ENCODE measurements at places on chromosomes 4 and X.

DNA sequence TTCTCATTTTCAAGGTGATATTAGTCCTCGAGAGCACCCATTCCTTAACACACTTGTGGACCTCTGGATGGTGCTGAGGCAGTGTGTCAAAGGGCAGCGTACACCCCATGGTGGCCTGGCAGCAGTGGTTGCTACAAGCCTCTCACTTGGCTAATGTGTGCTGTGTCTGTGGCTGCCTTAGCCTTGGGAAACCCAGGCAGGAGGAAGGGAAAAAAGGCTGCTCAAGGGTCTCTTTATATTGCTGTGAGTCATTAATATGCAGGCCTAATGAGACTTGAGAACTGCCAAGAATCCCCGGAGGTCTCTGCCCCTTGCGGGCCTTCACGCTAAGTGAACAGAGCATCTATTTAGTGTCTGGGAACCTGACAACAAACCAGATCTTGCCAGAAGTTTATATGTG is 7.0 kb downstream of the PCDH10 start:
- no peak for DNase-seq

DNA sequence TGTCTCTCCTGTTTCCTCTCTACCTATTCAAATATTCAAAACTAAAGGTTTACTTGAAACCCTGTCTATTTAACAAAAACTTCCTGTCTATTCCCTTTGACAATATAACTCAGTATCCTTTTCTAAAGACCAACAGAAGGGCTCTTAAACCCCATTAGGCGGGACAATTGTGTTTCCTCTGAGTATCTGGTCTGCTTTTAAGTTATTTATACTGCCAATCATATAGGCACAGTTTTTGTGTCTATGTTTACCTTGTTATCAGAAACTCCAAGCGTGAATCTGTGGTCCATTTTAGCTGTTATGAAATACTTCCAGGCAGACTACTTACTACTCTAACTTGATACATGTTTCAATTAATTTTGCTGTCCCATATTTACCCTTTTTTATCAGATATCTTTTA is 350.0 kb upstream of the CTSO start:
- no peak for DNase-seq

DNA sequence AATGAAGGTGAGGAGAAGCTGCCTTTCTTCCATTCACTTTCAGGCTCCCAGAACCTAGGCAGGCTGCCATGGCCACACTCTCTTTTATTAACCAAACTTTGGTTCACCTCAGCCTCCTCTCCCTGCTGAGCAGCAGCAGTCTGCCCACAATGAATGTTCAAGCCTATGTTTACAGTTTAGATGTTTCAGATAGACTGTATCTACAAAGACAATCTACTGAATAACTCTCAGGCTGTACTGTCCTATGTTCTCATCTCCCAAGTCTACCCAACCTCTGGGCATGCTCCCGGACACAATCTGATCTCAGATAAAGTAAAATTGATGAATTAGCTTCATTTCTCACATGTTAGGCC is 59.2 kb upstream of the TMEM164 start:
- DNase-seq = no peak

DNA sequence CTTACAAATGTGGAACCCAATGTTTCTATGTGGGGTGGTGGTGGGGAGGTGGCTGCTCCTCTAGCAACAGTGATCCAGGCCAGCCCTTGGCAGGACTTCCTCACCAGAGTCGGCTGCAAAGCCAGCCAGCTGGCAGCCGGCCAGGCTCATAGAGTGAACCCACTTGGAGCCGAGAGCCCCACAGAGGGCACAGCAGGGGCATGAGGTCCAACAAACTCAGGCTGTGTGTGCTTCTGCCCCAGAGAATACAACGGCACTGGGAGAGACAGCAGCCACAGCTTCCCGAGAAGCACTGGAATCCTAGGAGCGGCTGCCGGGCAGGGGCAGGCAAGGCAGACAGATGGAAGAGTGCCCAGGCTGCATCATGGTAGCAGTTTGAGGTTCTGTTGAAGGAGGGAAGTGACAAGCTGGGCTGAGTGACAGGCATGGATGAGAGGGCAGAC is 23.5 kb upstream of the SOWAHD start:
- DNase-seq = no peak

DNA sequence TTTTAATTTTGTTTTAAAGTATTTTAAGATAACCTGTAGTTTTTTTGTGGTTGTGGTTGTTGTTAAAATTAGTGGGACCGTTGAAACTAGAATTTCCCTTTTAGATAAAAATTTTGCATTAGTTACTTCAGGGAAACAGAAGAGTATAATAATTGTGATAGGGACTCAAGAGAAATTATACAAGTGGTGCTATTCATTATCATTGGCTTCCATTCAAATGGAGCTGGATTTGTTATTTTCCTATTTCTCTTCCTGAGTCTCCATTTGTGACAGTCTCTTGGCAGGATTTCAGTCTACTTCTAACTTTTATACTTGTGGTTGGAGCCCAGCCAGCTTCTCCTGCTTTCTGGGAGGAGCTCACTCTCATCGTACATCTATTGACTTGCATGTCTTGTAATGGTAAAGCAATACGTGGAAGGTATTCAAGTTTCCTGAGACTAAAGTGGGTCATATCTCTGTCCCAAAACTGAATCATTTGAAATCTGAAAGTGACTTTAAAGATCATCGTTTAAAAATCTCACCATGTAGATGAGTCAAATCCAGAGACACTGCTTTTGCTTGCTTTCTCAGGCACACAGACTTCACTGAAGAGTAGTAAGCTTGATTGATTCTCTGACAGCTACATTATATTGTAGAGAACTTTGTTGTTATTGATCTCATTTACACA is 155.8 kb downstream of the RPA4 start:
- DNase-seq = peak; percentile 73

- DNase-seq = no peak
Observed at GRCh38 chr4:66852843-66853242, 692.5 kb downstream of the CENPC start.

GRCh38 chr4:94378047-94378446 is 35.4 kb upstream of the HPGDS start:
- DNase-seq = peak; percentile 30

- peak; percentile 3 for DNase-seq
Observed at GRCh38 chr4:77990904-77991358, 66.2 kb upstream of the FRAS1 start.

DNA sequence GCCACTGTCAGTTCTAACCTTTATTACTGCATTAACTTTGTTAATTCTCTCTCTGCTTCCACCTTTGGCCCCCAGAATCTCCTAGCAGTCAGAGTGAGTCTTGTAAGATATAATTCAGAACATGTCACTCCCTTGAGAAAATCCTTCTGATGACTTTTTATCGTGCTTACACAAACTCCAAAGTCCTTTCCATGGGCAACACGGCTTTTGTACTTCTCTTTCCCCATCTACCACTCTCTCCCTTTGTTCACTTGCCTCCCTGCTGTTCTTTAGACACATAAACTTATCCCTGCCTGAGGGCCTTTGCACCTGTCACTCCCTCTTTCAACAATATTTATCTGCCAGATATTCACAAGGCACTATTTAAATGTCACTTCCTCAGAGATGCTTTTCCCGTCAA is 64.8 kb downstream of the MAOB start:
- DNase-seq = no peak

DNA sequence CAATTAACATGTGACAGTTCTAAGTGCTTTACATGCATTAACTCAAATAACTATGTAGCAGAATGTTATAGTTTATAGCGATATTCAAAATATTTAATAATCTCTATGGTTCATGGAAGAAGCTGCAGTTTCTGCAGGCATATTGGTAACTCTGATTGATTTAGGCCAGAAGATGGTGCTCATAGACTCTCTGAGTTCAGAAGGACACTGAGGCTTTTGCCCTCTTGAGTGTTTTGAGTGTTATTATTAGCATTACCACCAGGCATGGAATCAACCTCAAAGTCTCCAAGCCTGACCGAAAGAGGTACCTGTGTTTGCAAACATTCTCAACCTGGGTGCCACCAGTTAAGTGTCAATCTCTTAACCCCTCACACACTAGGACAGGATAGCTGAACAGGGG is 792.3 kb upstream of the PCDH7 start:
- DNase-seq = no peak

- DNase-seq = peak; percentile 37
Observed at GRCh38 chr4:135382280-135382959, 1180.8 kb upstream of the PABPC4L start.

- no peak for DNase-seq
Observed at GRCh38 chr4:121050300-121050699, 22.0 kb downstream of the NDNF start.

GRCh38 chr4:1619151-1619672 is 64.9 kb downstream of the FAM53A start:
- DNase-seq = no peak

DNA sequence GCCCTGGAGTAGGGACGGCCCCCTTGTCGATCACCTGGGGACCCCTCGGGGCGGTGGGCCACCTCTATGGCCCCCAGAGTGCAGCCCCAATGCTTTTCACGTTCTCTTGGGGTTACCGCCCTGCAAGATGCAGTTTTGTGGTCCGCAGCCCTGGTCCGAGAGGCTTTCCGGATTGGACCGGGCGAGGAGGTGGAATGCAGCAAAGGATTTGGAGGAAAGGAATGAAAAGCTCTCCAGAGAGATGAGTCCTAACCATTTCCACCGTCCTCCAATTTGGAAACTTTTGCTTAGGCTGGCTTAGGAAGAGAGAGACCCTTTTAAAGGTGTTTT is 601 bp downstream of the SLC25A43 start:
- DNase-seq = peak; percentile 41

GRCh38 chr4:70594196-70594595 is 2.1 kb downstream of the AMBN start:
- no peak for DNase-seq

DNA sequence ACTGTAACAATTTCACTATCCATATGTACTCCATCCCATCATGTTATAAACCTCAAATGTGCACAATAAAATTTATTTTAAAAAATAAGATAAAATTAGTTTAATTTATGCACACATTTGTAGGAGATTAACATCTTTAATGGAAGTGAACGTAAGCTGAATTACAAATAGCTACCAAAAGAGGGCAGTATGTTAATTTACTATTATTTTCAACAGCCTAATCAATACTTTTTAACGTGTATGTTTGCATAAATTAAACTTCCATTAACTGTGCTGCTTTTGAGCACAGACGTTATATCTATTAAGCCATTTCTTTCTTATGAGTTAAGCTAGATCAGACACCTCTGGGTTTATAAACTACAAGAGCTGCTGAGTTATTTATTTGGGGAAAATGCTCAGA is 56.5 kb upstream of the PHKA2 start:
- no peak for DNase-seq

- peak; percentile 21 for DNase-seq
Observed at GRCh38 chr4:9924750-9925149, 96.5 kb downstream of the SLC2A9 start.

DNA sequence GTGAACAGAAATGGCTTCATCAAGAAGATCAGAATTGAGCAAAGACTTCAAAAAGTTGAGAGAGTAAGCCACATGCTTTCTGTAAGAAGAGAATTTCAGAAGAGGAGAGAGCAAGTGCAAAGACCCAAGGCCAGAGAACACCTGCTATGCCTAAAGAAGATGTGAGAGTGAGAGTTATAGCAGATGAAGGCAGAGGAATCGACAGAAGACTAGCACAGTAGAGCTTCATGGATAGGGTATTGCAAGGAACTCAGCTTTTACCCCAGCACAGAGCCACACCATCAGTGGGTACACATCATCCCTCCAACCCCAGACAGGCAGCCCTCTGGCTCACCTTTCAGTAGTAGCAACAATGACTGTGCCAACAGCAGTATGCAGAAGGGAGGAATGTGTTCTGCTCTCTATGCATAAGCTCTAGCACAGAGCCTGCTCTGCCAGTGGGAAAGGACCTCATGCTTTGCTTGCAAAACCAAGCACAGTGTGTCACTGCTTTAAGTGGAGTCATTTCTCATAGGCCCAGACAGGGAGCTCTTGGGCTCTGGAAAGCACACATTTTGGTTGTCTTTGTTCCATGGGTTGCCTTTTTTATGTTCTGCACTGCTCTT is 318.6 kb downstream of the NAF1 start:
- DNase-seq = no peak

DNA sequence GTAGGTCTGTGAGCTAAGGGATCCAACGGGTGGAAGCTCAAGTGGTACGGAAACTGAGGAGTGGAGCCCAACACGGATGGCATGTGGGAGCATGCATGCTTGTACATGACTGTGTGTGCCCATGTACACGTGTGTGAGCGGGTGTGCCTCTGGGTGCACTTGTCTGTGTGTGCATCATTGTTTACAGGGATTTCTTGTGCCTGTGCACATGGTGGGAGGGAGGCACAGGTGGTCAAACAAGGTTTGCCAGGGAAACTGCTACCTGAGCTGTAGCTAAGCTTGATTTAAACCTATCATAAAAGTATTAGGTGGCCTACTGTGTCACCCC is 122.5 kb upstream of the MAMLD1 start:
- DNase-seq = no peak

DNA sequence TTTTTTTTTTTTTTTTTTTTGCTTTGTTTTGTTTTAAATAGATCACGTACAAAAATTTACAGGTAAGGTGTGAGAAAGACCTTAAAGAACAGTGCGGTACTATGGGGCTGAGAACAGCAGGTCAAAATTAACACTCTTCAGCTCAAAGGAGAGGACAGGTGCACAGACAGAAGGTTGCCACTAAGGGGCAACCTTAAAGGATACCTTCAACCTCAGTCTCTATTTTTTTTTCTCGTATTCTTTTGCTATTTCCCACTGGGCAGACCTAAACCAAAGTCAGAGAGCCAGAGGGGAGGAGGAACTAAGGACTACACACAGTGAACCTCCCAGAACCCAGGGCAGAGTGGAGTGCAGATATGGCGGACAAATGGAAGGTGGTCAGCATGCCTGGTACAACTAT is 1984.3 kb upstream of the IGFBP7 start:
- DNase-seq = no peak

DNA sequence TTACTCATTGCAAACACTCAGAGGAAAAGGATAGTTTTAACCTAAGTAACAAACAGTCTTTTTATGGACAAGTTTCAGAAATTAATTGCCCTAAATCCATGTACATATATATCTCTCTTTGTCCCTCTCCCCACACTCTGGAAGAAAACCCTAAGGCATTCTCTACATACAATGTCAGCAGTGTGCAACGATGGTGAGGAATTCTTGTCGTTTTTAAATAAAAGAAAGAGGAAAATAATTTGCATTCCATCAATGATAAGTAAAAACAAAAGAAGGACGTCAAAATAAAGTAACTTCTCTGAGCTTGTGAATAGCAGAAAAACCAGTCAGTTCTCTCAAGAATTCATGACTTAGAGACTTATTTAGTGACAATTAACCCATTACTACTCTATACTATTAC is 550.5 kb upstream of the DIPK2B start:
- DNase-seq = no peak

GRCh38 chr4:165101641-165102040 is 11.0 kb downstream of the TMEM192 start:
- DNase-seq = no peak

- no peak for DNase-seq
Observed at GRCh38 chrX:70141373-70141772, 8.1 kb downstream of the IGBP1 start.

DNA sequence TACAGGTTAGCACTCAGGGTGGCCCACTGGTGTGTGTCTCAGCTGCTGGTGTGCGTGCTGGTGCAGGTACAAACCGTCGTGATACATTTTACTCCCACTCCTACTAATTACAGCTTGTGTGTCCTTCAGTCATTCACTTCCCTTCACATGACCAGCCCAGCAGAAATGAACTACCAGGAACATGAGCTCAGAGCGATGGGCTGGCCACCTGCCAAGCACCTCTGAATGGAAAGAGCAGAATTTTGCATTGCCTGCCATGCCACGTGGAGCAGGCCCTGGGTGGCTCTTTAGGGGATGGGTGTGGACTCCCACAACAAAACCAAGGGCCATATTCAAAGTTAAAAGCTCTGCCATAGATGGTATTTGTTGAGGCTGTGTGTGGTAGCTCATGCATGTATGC is 58.9 kb upstream of the PGM2 start:
- DNase-seq = peak; percentile 45

Measured in fibroblast of upper back skin (primary cell).